ENCODE measurements at places on chromosomes 13 and 19.

- no peak for DNase-seq
Measured at GRCh38 chr19:33885236-33885635, 88.6 kb downstream of the KCTD15 start.

GRCh38 chr13:112451512-112452379 is 75.6 kb downstream of the SPACA7 start:
- DNase-seq: no peak

- peak; percentile 29 for DNase-seq
Measured at GRCh38 chr13:29847501-29847983, 2.9 kb downstream of the UBL3 start.

- DNase-seq: no peak
Measured at GRCh38 chr13:36244990-36245389, 30.6 kb upstream of the SOHLH2 start.

- no peak for DNase-seq
Measured at GRCh38 chr13:80113714-80114454, 227.0 kb downstream of the SPRY2 start.

DNA sequence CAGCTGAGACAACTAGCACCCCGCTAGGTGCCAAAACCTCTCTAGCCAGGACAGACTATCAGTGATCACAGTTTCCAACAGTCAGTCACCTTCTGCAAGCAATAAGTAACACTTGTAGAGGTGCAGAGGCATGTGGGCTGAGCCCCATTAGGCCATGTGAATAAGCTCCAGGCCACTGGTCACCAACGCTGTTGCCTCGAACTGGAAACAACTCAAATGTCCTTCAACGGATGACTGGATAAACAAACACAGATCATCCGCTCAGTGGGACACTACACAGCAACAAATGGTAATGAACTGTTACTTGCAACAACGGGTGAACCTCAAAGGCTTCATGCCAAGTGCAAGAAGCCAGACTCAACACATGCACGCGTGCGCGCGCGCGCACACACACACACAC is 27.5 kb upstream of the TMEM160 start:
- no peak for DNase-seq

DNA sequence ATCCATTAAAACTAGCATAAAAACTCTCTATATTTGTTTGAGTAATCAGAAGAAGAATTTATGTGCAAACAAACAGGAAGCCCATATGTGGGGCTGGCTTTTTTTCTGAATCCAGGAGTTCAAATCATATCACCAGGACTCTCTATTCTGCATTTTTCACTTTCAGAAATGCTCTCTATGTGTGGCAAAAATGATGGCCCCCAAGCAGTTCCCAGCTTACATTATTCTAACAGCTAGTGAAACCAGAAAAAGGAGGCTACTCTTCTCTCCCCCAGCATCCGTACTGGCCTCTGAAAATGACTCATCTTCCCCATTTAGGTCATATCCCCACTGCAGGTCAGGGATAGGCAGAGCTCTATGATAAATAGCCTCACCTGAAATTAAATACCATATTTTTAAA is 20.4 kb downstream of the RBM26 start:
- DNase-seq: peak; percentile 30

- DNase-seq: no peak
Measured at GRCh38 chr13:22482496-22483000, 698.2 kb upstream of the SGCG start.

DNA sequence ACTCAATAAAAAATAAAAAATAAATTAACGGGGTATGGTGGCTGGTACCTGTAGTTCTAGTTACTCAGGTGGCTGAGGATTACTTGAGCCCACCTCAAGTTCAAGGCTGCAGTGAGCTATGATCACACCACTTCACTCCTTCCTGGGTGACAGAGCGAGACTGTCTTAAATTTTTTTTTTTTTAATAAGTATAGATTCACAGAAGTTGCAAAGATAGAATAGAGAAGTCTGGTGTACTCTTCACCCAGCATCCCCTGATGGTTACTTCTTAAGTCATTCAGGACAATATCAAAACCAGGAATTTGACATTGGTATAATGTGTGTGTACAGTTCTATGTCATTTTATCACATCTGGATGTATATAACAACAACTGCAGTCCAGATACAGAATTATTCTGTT is 7.7 kb upstream of the CD22 start:
- no peak for DNase-seq

DNA sequence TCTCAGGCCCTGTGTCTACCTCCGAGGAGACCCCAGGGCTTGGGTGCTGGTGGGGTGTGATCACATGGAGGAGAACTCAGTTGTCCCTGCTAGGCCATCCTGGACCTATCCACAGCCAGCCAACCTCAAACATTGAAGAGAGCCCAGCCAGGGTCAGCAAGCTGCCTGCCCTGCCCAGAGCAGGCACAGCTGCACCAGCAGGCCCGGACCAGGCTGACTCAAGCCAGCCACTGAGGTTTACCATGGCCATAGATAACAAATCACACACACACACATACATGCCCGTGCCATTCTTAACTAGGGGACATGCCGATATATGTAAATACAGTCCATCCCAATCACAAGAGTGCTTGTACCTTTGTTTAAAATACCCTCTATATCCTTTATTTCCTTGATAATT is 8.1 kb downstream of the ARHGEF7 start:
- DNase-seq: no peak

GRCh38 chr19:45331411-45331810 is 8.7 kb upstream of the CKM start:
- no peak for DNase-seq

- no peak for DNase-seq
Measured at GRCh38 chr19:51293571-51294210, 17.8 kb upstream of the IGLON5 start.

- DNase-seq: no peak
Measured at GRCh38 chr19:45995715-45996385, 583 bp downstream of the CCDC61 start.

GRCh38 chr13:82432949-82433348 is 1449.3 kb downstream of the SLITRK1 start:
- DNase-seq: no peak

DNA sequence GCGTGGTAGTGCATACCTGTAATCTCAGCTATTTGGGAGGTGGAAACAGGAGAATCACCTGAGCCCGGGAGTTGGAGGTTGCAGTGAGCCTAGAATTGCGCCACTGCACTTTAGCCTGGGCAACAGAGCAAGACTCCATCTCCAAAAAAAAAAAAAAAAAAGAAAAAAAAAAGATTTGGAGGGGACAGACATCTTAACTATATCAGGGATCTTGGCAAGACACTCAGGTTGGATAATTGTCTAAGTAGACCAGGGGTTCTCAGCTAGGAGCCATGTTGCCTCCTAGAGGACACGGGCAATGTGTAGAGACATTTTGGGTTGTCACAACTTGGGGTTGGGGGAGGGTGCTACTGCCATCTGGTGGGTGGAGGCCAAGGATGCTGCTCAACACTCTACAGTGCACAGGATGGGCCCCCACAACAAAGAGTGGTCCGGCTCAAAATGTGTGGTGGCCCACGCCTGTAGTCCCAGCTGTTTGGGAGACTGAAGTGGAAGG is 1.9 kb upstream of the ZNF580 start:
- peak; percentile 61 for DNase-seq

GRCh38 chr19:48856921-48857320 is 11.5 kb downstream of the PLEKHA4 start:
- no peak for DNase-seq

GRCh38 chr13:109803825-109804224 is 17.4 kb upstream of the IRS2 start:
- no peak for DNase-seq

DNA sequence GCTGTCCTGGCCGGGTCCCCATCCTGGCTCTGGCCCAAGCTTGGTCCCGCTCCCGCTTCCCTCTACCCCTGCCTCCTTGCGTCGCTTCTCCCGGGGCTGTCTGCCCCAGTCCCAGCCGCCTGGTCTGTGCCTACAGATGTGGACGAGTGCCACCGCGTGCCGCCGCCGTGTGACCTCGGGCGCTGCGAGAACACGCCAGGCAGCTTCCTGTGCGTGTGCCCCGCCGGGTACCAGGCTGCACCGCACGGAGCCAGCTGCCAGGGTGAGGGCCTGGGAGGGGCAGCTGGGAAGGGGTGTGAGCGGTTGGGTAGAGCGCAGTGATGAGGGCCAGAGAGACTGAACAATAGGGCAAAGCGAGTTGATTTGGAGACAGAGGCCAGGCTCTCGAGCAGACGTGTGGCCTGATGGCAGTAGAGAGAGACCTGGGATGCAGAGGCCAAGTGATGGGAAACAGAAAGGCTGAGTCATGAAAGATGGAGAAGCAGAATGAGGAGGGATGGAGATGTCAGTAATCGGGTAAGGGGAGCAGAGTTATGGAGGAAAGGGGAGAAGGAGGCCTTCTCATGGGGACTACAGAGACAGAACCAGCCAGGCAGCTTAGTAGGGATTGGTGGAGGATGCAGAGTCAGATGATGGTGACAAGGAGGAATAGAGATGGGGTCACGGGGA is 9.4 kb downstream of the LTBP4 start:
- no peak for DNase-seq

- DNase-seq: peak; percentile 6
Measured at GRCh38 chr13:30816736-30817135, 81.4 kb downstream of the ALOX5AP start.

DNA sequence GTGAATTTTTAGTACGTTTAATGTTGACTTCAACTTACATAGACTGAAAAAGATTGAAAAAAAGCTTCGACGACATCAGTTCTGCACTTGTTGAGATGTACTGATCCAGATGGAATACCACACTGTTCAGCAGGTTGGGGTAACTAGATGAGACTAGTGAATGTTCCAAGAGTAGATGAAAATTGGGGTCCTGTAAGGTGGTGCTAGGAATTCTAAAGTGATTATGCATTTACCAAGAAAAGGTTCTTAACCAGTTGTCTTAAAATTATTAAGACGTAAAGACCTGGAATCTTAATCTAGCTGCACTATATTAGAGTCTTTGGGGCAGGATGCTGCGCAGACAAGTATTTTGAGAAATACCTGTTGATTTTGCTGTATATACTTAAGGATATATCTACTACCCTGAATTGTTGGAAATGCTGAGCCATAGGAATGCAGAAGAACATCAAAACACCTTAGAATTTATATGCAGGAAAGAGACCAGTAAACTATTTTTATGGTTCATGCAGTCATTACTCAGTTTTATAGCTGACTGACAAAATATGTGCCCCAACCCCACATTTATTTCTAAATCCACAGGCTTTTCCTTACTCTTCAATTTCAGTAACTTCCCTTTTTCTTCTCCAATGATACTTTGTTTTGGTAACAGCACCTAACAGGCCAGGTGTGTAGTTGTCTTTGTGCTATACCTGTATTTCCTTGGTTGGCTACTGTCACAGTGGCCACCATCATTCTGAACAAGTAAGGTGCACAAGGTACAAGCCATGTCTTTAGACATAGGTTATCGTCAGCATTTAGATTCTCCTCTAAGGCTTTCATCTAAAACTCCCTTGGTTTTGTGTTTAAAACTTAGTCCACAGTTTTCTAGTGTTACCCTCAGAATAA is 8.6 kb downstream of the MIR17HG start:
- DNase-seq: no peak

GRCh38 chr19:39126312-39127187 is 964 bp downstream of the PAK4 start:
- no peak for DNase-seq

DNA sequence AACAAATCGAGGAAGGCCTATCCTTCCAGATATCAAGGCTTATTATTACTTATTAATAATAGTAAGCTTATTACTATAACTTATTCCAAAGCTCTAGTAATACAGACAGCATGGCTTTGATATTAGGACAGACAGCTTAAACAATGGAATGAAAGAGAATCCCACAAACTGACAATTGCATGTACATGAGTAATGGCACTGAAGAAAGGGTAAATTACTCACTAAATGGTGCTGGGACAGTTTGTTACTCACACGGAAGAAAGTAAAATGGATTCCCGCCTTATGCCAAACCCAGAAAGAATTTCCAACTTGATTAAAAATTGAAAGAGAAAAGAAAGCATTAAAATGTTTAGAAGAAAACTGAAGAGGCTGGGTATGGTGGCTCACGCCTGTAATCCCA is 60.3 kb downstream of the MIPEP start:
- no peak for DNase-seq

- DNase-seq: peak; percentile 97
Measured at GRCh38 chr13:20174656-20175405, 14.0 kb upstream of the GJA3 start.

DNA sequence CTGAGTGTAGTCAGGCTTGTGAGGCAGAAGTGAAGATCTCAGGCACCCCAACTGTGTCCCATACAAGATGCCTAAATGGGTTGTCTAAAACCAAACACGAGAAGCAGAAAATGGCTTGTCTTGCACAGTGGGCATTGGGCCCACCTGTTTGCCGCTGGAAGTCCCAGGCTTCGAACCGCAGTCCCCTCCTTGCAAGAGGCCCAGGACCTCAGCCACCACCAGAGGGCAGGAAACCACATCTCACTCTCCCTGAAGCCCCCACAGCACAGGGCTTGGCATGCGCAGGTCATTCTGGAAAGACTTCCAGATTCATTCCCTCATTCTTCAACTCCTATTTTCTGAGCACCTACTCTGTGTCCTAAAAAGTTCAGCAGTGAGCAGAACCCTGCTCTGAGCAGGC is 973.7 kb downstream of the UQCRFS1 start:
- DNase-seq: no peak
